ENCODE measurements at places on chromosomes 7 and 10.

DNA sequence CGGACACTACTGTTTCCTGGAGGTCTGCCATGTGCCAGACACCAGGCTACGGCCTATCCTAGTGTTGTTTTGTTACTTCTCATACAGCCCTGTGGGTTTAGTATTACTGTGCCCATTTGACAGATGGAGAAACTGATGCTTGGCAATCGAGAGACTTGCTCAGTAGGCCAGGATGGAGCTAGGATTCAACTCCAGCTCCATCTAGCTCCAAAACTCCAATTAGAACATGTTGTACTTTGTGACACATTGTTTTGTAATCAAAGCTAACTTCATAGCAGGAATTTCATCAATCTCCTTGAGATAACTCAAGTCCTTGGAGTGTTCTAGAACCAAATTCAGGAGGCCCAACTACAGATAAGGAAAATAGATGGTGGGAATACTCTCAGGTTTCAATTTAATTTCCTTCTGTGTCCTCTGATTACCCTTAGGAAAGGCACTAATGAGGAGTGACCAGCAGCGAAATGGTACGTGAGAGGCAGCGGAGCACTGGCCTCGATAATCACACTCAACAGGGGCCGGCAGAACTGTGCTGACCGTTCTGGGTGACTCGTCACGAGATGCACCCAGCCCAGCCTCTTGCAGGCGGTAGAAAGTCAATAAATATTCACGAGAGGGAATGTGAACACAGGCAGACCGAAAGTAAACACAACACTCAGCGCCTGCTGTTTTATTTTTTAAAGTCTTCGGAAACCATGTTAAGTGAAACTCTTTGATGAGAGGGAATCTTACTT, 269.6 kb upstream of the NEBL start:
- no peak for DNase-seq
- H3K27me3 ChIP-seq = no peaks in the 10 kb centered on the region

GRCh38 chr7:135855846-135856245, 107.2 kb upstream of the FAM180A start:
- no peaks in the 10 kb centered on the region for H3K27me3 ChIP-seq
- peak overlapping the region; percentile 10 for H3K27ac ChIP-seq
- no peaks in the 10 kb centered on the region for H3K36me3 ChIP-seq
- peaks cover 16% of the 10 kb centered on the region for H3K4me1 ChIP-seq
- H3K4me3 ChIP-seq = no peak overlapping the region

DNA sequence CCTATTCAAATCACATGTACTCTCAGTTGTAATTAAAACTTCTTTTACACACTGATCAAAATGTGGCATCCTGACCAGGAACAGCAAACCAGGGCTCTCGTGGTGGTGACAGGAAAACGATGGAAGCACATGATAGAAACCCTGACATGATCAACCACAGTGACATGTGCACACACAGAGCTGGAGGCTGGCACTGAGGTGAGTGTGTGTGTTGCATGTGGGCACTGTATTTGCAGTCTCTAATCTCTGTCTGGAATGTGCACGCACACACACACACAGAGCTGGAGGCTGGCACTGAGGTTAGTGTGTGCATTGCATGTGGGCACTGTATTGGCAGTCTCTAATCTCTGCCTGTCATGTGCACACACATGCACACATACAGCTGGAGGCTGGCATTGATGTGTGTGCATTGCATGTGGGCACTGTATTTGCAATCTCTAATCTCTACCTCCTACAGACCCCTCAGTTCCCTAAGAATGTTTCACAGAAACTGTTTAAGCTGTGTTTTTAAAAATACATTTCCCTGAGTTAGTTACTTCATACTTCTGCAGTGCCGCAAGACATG, 406.9 kb downstream of the SFMBT2 start:
- H3K27ac ChIP-seq = no peak overlapping the region
- H3K4me3 ChIP-seq = no peak overlapping the region
- no peaks in the 10 kb centered on the region for H3K27me3 ChIP-seq

- H3K4me1 ChIP-seq = peaks cover 9% of the 10 kb centered on the region
- no peak overlapping the region for H3K4me3 ChIP-seq
- DNase-seq = no peak
- H3K27ac ChIP-seq = no peak overlapping the region
- H3K27me3 ChIP-seq = no peaks in the 10 kb centered on the region
- no peaks in the 10 kb centered on the region for H3K36me3 ChIP-seq
These were observed 19.0 kb downstream of the CALML5 start for GRCh38 chr10:5480162-5480941.

Data from keratinocyte (primary cell).